ENCODE measurements at places on chromosomes 6 and 20.

- no peak for DNase-seq
Measured at GRCh38 chr6:20789162-20789561, 254.9 kb downstream of the CDKAL1 start.

DNA sequence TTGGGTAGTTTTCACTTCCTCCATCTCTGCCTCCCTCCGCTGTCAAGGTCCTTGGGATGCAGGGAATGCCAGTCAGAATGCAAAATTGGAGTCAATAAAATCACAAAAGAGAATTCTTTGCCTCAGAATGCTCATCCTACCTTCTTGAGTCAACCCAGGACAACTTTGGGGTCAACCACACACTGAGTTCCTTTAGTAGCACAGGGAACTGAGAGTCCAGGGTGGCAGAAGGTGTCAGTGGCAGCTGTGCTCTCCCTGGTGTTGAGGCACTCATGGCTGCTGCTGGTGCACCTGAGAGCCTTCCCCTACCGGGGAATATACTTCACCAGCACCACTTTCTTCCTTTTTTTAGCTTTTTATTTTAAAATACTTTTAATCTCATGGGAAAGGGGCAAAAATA lies 829 bp upstream of the NOTCH4 start:
- DNase-seq, result no peak

DNA sequence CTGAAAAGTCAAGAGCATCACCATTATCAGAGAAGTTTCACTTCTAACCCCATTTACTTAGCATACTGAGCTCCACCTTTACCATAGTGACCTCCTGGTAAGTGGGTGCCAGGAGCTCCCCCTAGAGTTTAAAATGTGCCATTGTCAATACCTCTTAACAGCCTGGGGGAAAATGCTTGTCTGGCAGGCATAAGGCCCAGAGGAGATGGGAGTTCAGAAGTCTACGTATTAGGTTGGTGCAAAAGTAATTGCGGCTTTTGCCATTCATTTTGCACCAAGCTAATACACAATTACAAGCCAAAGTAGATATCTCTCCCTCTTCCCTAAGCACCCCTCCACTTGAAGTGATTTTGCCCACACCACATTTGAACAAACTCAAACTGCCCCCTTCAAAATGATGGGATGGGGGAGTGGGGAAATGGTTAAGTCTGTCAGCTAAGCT lies 919.0 kb downstream of the KIF16B start:
- DNase-seq, result no peak

- no peak for DNase-seq
Measured at GRCh38 chr20:56766528-56766927, 137.4 kb downstream of the TFAP2C start.

DNA sequence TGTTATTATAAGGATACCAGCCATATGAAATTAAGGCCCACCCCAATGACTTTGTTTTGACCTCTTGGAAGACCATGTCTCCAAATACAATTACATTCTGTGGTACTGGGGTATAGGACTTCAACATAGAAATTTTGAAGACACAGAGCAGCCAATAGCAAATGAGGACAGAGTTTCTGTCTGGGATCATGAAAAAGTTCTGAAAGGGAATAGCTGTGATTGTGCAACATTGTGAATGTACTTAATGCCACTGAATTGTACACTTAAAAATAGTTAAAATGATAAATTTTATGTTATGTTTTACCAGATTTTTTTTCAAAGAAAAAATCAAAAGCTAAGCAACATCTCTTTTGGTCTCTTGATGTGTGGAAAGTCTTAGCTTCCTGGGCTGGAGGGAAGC lies 27.0 kb upstream of the AGPAT4 start:
- DNase-seq, result no peak

- DNase-seq, result no peak
Measured at GRCh38 chr20:31593221-31594001, 11.7 kb upstream of the ID1 start.

GRCh38 chr6:88662163-88662580 lies 301.2 kb downstream of the RNGTT start:
- no peak for DNase-seq

- no peak for DNase-seq
Measured at GRCh38 chr6:139376604-139377218, 2.3 kb upstream of the CITED2 start.

GRCh38 chr6:133977983-133978895 lies 25.2 kb downstream of the TBPL1 start:
- no peak for DNase-seq

DNA sequence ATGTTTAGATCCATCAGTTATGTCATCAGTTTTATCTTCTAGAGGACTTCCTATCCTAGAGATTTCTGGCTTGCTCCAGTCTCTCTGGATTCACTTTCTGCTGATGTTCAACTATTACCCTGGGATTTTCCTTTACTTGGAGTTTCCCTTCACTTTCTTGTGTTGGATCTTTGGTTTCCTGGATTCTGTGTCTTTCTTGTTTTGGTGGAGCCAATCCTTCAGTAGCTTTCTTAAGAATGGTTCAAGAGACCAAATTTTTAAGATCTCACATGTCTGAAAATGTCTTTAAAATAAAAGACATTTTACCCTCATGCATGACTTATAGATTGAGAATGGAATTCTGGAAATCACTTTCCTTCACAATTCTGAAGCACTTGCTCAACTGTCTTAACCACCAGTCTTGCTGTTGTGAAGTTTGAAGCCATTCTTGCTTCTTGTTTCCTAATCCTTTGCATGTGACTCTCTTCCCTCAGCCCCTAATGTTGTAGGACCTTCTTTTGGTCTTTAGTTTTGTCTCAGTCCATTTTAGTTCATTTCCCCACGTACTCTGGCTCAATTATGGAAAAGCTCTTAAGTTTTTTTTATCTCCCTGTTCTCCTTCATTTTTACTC lies 87.9 kb downstream of the ARID1B start:
- no peak for DNase-seq

DNA sequence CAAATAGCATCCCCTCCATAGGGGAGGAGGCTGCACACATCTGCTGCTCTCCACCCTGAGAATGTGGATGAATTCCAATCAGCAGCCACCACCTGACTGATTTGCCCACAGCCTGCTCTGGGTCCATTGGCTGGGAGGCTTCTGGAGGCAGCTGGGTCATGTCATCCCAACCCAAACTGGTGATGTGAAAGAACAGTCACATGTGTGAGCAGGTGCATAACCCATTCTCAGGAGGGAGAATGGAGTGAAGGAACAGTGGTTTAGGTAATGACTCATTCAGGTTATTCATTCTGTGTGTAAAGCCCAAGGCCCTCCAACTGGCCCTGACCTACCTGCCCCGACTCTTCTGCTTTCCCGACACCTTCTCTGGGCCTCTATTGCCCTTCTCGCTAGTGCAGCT lies 90.9 kb upstream of the GCM1 start:
- DNase-seq, result no peak

- DNase-seq, result no peak
Measured at GRCh38 chr20:32215147-32215546, 7.5 kb downstream of the POFUT1 start.

- DNase-seq, result no peak
Measured at GRCh38 chr20:58361481-58362205, 27.4 kb upstream of the VAPB start.

DNA sequence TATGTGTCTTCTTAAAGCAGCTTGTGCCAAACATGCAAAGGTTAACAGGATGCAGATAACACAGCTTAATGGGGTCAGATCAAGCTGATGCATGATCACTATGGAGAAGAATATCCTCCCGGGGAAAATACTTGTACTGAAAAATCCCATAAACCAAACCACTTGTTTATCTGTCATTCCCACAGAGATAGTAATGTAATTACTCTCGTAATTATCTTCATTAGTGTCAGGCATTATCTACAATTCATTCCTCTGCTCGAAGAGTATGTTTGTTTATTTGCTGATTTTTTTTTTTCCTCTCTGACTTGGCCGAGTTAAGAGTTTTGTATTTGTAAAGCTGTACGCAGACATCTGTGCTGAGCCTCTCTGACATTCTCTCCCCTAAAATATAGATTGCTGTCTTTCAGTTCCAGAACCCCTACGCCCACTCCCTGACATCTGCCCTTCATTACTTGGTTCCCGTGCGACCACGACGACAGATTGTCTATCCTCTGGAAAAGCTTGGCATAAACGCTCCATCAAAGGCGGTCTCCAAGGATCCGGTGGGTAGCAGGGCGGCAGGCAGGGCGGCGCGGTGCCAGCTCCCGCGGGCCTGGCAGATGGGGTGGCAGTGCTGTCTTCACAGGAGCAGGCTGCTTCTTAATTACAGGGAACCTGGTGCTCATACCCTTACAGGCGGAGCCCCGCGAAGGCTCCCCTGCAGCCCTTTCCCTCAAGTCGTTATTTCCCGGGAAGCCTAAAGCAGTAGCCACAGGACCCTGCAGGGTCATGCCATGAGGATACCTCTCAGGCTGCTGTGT lies 147.2 kb downstream of the CFAP61 start:
- DNase-seq, result no peak

GRCh38 chr20:39916236-39916765 lies 772.7 kb downstream of the MAFB start:
- DNase-seq, result no peak

GRCh38 chr20:48797275-48797825 lies 30.4 kb downstream of the PREX1 start:
- DNase-seq, result no peak

- DNase-seq, result no peak
Measured at GRCh38 chr6:169370054-169370453, 116.4 kb upstream of the THBS2 start.

DNA sequence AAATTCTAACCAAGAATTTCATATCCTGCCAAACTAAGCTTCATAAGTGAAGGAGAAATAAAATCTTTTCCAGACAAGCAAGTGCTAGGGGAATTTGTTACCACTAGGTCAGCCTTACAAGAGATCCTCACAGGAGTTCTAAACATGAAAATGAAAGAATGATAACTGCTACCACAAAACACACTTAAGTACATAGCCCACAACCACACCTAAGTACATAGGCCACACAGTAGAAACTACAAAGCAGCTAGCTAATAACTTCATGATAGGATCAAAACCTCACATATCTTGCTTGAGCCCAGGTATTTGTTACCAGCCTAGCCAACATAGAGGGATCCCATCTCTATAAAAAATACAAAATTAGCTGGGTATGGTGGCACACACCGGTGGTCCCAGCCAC lies 50.4 kb downstream of the IRAK1BP1 start:
- no peak for DNase-seq

DNA sequence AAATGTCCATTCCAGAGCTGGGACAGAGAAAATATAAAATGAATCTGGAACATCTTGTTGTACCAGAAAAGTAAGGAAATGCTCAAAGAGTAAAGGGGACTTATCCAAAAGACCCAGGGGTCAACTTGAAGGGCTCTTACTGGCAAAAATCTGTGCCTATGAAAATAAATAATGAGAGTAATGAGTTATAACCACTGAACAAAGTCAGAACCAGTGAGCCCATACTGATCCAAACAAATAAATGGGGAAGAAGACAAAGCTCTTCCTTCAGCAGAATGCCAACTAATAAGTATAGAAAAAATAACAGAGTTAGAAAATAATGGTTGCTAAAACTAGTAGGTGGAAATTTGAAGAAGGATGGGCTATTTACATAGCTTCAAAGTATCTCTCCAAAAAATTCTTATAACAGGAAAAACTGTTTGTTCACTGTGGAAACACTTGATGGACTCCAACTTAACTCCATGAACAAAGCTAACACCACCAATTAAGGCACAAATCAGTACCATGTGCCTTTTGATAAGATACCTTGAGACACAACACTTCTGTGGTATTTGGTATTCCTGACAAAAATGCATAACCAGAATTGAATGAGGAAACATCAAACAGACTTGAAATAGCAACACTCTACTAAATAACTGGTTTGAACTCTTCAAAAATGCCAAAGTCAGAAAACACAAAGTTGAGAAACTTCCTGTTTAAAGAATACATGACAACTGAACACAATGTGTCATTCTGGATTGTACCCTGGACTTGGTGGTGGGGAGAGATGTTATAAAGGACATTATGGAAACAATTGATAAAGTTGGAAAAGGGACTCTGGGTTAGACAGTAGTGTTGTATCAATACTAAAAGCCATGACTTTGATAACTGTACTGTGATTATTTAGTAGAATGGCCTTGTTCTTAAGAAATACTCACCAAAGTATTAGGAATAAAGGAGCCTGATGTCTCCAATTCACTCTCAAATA lies 197.5 kb downstream of the ISM1 start:
- DNase-seq, result no peak

GRCh38 chr6:38155621-38156204 lies 336.2 kb downstream of the ZFAND3 start:
- DNase-seq, result no peak

Measured in stimulated activated CD4-positive, alpha-beta T cell treated with anti-CD3 and anti-CD28 coated beads, Interleukin-12 subunit alpha, Interleukin-12 subunit beta, amount 100 ng/mL, for 48 hours (primary cell).